ENCODE measurements at places on chromosomes 3 and 15. TPM values are rescaled to one million over a fixed set of nuclear protein-coding genes. Genes with fewer than 3 reads are reported as not detected.

ZNF80 gene
- total RNA-seq, result 0.17 TPM

ALPK3 gene
- total RNA-seq, result 7.6 TPM

RASGRP1 gene
- total RNA-seq, result 4.6 TPM

NMNAT3 gene
- 5.9 TPM for total RNA-seq

USP50 gene
- total RNA-seq, result 0.20 TPM

TCTA gene
- 57.6 TPM for total RNA-seq

PLIN1 gene
- total RNA-seq, result 0.89 TPM

PLAAT1 gene
- total RNA-seq, result 0.58 TPM

AGBL1 gene
- not detected for total RNA-seq

SHC4 gene
- 3.7 TPM for total RNA-seq

ANXA2 gene
- total RNA-seq, result 733 TPM

LDHAL6B gene
- not detected for total RNA-seq

DGKG gene
- total RNA-seq, result 7.3 TPM

EPHB1 gene
- 2.0 TPM for total RNA-seq

CCDC80 gene
- 67.8 TPM for total RNA-seq

GBE1 gene
- 17.2 TPM for total RNA-seq
